Fibroblast of gingiva (primary cell): ENCODE measurements at places on chromosomes 12 and 14.

DNA sequence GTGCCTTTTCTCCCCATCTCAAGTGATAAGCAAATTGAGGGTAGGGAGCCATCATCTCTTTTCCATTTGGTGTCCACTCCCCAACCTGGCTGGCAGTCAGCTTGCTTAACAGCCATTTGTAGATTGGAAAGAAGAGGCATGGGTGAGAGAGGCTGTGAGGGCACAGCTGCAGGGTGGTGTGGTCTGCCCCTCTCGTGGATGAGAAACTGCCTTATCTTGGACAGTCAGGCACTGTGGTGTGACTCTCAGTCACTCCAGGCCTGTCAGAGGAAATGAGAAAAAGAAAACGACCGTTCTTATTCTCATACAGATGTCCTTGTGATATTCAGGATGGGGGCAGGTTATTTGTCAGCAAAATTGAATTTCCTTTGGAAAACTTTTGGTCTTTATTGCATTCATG, 65.1 kb upstream of the SRSF5 start:
- no peak for DNase-seq

DNA sequence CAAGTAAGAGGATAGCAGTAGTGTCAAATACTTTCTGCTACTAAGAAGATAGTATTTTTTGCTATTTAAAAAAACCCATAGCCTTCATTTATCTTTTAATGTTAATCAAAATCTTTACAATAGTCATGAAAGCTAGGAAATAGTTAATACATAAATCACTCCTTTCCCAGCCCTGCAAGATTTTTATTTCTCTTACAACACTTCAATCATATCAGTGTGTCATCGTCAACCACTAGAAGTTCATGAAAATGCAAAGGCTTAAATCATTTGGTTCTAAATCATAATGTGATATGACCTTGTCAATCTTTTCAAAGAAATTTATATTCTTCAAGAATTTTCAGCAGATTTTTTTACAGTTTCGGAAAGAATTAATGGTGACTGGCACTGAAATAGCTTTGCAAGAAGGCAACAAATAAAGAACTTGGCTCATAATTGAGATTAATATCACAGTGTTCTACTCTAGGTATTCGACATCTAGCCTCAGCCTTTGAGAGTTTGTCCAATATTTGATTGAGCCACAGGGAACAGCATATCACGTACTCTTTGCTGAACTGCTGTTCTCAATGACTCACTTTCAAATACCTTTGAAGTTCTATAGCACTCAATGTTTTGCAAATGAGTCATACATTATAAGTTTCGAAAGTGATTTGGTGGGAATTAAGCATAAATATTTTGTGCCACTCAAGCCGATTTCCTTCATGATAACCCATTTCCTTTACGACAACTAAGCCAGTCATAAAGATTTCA, 384.0 kb upstream of the FOXG1 start:
- peak; percentile 51 for DNase-seq

- DNase-seq: no peak
Measured at GRCh38 chr14:92292673-92293072, 30.3 kb upstream of the SLC24A4 start.

DNA sequence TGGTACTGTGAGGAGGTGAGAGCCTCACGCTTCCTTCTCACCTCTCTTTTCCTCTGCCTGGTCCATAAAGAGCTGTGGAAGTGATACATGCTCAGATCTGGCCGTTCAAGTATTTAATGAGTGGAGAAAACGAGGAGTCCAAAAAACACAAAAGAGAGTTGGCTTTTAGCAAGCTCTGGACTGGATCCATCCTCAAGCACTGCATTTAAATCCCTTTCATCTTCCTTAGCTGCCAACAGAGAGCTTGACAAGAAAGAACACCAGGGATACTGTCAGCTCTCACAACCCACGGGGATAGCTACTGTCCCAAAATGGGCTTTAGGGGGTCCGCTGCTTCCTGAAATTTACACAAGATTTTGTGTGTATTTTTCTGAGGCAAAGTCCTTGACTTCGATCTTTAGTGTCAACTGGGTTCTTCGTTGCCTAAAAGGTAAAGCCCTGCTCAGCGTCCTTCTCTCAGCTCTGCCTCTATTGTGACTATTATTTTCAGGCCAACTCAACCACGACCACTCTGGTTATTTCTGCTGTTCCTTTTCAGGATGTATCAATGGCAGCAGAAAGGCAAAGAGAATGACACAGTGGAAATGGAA, 120.9 kb downstream of the TMTC1 start:
- no peak for DNase-seq

DNA sequence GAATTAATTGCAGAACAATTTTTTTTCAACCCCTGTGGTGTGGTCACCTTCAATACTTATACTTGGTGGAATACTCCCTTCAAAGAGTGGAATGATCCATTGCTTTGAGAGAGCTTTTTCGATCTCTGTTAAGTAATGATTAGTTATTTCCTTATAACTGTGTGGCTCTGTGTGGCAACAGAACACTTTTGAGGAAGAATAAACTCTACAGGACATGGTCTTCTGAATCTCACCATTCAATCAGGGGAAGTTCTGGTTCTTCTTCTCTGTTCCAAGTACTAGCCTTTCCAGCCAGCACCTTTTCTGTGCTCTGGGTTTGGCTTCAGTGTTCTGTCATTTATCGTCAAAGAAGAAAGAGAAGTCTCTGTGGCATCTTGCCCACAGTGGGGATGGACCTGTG, 369.2 kb downstream of the ZFP36L1 start:
- DNase-seq: no peak

- DNase-seq: no peak
Measured at GRCh38 chr12:110028323-110028722, 20.0 kb downstream of the C12orf76 start.

DNA sequence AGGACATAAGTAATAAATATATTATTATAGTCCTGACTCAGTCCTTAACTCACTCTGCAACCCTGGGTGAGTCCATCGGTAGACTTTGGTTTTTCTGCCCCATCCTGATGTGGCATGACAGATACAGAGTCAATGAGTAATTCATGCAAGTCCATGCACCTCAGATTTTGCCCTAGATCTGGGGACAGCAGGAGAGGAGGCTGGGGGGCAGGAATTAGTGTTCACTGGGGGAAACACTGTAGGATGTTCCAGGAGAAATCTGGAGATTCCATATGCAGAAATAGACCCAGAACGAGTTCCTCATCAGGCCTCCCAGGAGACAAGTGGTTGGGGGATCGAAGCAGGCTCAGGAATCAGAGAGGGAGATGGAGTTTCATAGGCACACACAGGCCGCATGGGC, 150.8 kb downstream of the DICER1 start:
- DNase-seq: no peak
